ENCODE measurements at places on chromosomes 6 and 20.

- peak; percentile 69 for DNase-seq
These were observed 30.4 kb downstream of the KCNQ2 start for GRCh38 chr20:63442100-63442493.

DNA sequence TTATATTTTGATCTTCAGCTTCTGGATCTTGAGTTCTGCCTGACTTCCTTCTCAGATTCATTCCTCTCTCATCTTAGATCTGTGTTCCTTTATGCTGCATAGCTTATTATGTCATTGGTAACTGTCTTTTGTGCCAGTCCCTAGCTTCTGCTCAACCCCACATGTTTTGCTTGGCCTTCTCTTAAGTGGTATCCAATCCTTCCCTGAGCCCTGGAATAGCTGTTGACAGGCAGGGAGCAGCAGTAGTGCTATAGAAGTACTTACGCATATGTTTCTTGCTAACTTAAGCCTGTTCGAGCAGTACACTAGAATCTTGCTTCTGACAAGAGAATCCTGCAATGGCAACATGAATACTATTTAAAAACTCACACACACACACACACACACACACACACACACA is 13.6 kb upstream of the GRIK2 start:
- DNase-seq: no peak

DNA sequence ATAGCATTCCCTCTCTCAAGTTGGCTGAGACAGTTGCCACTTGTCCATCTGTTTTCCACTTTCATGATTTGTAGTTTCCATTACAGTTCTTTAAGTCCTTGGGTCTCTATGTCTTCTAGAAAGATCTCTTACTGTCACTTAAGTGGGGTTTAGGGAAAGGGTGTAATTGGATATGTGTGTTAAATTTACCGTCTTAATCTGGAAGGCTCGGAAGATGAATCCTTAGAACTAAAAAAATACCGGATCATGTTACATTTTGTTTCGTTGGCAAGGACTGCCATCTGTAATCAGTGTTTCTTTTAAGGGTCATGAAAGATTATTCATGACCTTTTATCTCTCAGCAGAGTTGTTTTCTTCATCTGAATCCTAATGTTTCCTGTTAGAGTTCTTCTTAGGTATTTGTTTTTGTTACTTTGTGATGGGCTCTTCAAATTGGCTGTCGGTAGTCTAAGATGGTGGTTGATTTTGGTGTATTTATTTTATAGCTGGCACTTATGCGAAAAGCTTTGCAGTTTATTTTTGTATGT is 21.8 kb upstream of the BTBD3 start:
- no peak for DNase-seq

DNA sequence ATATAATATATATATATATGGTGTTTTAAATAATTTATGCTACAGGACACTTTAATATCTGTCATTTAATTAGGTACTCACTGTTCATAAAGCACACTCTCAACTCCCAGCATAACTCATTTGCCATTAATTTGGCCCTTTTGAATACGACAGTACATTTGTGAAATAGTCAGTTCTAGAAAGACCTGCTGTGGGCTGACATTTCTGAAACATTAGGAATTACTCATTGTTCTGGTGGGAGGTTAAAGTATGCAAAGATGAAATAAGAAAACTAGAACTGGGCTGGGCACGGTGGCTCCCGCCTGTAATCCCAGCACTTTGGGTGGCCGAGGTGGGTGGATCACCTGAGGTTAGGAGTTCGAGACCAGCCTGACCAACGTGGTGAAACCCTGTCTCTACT is 497.5 kb downstream of the UTRN start:
- DNase-seq: peak; percentile 19

GRCh38 chr20:2135013-2135412 is 33.4 kb downstream of the STK35 start:
- DNase-seq: no peak

GRCh38 chr6:89667872-89668556 is 29.5 kb upstream of the LYRM2 start:
- no peak for DNase-seq

- DNase-seq: no peak
These were observed 8.4 kb upstream of the ZSWIM1 start for GRCh38 chr20:45872626-45873025.
